ENCODE measurements at places on chromosomes 2 and 18.

GRCh38 chr18:47184419-47185050, 8.4 kb upstream of the IER3IP1 start:
- peaks cover 10% of the 10 kb centered on the region for H3K27me3 ChIP-seq
- H3K4me1 ChIP-seq: no peaks in the 10 kb centered on the region
- no peak for DNase-seq
- no peaks in the 10 kb centered on the region for H3K36me3 ChIP-seq

DNA sequence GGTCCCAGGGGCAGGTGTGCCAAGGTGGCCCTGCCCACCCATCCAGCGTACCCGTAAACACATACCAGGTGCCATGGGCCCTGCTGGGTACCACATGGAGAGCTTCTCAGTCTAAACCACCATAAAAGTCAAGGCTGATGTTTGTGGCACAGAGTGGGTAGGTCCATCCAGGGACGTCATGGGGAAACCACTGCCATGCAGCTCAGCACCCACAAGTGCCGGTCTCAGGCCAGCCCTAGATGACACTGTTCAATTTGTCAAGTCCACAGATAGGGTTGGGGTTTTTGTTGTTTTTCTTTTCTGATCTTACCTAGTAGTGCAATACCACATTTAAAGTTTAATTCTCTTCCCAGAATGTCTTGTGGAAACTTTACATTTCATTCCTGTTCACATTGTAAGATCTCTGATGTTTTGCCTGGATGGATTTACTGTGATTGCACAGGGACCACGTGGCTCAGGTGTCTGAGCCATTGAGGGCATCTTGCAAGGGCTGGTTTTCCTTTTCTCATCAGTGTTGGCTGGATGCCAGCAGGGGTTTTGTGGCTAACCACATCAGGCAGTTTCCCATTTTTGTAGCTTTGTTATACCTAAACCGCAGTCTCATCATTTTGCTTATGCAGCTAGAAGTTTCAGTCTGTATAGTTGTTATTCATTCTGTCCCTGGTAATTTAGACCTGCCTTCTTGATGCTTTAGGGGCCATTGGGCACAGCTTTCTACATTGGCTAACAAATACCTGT, 64.7 kb downstream of the STK25 start:
- peaks cover 18% of the 10 kb centered on the region for H3K4me1 ChIP-seq
- peaks cover 73% of the 10 kb centered on the region for H3K36me3 ChIP-seq
- DNase-seq: peak; percentile 48
- peak overlapping the region; percentile 12 for H3K4me3 ChIP-seq
- H3K27me3 ChIP-seq: peaks cover 2% of the 10 kb centered on the region

GRCh38 chr2:60301726-60302125, 251.7 kb downstream of the BCL11A start:
- H3K27ac ChIP-seq: no peak overlapping the region
- H3K27me3 ChIP-seq: no peaks in the 10 kb centered on the region
- DNase-seq: no peak
- no peaks in the 10 kb centered on the region for H3K36me3 ChIP-seq
- H3K4me1 ChIP-seq: peaks cover 31% of the 10 kb centered on the region
- H3K4me3 ChIP-seq: no peak overlapping the region

DNA sequence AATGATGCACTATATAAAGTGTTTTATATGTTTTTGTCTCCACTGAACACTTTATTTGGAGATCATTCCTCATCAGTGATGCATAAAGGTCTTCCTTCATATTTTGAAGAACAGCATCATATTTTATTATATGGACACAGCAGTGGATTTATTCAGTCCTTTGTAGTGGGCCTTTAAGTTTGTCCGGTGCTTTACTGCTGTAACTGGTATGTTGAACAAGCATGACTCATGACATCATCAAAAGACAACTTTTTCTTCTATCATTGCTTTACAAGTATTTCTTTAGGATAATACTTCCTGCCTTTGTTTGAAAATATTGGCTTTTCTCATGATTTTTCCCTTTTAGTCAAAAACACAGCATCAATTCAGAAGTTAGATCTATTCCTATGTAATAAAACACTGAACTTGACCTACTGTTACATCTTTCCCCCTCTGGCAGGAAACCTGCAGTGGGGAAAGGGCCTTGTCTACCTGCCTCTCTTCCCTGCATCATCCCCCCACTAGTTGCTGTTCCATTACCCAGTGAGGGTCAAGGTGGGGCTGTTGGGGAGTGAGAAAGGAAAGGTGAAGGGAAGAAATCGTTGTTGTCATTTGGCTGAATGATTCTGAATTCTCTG, 241.2 kb downstream of the CYP26B1 start:
- H3K27me3 ChIP-seq: peaks cover 5% of the 10 kb centered on the region
- H3K4me3 ChIP-seq: no peak overlapping the region
- DNase-seq: no peak

DNA sequence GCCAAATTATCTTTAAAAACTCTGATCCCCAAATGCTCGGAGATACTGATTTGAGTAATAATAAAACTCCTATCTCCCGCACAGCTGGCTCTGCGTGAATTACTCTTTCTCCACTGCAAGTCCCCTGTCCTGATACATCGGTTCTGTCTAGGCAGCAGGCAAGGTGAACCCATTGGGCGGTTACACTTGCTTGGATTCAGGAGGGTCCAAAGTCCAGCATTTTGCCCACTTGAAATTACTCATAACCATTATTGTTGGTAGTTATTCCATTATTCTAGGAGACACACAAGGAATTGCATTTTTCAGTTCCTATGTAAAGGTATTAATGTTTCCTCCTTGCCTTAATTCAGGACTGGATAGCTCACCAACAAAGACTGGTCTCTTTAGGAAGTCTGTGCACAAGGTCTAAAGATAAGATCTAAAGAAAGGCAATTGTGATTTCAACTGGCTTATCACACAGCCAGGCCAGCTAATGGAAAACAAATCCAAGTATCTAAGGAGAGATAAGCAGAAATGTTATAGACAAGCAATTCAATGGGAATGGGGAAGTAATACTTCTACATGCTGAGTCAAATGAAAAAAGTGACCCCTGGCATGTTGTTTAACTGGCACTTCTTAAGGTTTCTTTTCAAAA, 23.2 kb upstream of the NPC1 start:
- no peaks in the 10 kb centered on the region for H3K4me1 ChIP-seq
- no peaks in the 10 kb centered on the region for H3K36me3 ChIP-seq
- DNase-seq: no peak
- no peak overlapping the region for H3K27ac ChIP-seq
- no peaks in the 10 kb centered on the region for H3K27me3 ChIP-seq
